Daoy (cell line): ENCODE measurements at places on chromosomes 12 and 14. TPM values are rescaled to one million over a fixed set of nuclear protein-coding genes. Genes with fewer than 3 reads are reported as not detected.
A peak's percentile ranks its signal among the peaks of the same experiment; 100 is the strongest.

- DNase-seq = no peak
Observed at GRCh38 chr12:70244409-70244808, 1.2 kb downstream of the CNOT2 start.

DNA sequence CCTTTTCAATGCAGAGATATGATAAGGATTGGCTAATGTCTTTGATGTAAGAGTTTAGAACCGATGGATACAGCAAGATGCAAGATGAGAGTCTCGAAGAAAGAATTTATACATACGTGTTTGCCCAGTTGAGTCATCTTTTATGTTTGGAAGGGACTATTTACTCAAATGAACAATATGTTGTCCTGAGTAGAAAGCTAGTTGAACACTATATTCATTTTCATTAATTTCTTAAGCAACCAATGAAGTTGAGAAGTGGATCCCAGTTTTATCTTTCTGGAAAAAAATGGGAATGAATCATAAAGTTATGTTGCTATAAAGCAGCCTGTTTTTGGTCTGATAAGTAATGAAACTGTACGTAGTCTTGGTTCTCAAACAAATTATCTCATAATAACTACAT lies 1431.7 kb upstream of the FLRT2 start:
- no peak for DNase-seq

DNA sequence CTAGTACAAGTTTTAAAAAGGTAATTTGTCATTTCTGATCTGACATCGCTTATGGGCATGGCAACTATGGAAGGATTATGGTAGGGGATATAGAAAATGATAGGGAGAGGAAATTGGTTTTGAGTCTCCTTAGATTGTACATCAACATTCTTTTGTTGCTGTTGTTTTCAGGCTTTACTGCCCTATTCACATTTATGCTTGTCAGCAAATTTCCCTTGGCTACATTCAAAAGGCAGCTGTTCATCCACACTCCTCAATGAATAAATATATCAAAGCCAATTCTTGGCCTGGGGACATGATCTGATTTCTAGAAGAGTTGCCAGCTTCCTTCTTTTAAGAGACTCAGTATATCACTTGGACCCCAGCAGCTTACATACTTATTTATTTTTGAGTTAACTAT lies 283.4 kb downstream of the CEP128 start:
- DNase-seq = no peak

DNA sequence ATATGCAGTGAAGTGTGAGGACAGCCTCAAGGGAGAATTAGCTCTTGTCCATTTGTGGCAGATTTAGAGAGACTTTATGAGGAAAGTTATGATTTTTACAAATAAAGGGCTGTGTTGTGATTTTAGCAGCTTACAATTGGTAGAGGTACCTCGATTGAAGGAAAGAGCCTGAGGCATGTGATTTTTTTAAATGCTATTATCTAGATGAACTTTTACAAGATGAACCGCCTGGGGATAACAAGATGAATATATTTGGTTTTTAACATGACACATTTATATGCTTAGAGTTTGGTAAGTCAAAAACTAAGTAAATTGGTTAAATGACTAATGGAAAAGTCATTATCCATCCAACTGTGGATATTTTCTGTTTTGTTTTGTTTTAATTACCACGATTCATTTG lies 52.6 kb downstream of the AEBP2 start:
- no peak for DNase-seq

DNA sequence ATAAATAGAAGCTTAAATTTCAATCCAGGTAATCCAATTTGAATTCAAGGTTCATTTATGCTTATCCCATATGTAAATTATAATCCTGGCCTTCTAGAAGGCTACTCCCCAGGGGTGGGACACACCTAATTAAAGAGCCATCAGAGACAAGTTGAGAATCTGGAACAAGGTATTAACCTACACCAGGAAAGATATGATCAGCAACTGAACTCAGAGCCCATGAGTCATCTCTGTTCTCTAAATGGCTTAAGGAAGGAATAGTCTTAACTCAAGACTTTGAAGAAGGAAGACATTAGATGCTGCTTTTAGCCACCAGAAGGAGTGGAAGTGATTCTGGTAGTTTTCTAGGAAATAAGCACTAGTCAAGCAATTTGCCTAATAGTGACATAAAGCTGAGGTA lies 88.0 kb downstream of the KIF21A start:
- DNase-seq = no peak

DNA sequence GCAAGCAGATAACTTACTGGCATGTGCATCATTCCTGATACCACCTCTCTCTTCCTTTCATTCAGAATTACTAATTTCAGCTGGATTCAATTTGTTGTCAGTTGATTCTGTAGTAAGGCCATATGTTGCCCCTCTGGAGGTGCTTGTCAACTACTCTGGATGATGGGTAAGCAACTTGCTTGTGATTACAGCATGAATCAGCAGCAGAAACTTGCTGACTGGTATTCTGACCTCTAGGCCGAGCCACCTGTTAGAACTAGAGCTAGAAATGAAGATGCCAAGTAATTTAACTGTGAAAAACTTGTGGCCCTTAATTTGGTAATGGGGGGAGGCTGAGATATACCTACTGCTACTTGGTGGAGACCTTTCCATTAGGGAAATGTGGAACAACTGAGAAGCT lies 5.1 kb downstream of the RNF10 start:
- no peak for DNase-seq

GRCh38 chr12:88790231-88790630 lies 210.0 kb upstream of the KITLG start:
- no peak for DNase-seq

DNA sequence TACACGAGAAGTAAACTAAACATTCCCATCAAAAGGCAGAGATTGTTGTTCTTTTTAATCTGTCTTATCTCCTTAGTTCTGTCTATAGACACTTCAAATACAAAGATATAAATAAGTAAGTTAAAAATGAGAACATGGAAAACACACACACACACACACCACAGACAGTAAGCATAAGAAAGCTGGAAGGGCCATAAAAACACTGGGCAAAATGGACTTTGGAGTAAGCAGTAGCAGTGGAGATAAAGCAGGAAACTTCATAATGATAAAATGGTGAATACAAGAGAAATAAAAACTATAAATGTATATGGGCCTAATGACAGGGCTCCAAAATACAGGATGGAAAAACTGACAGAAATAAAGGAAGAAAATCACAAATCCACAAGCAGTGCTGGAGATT lies 32.6 kb downstream of the KICS2 start:
- no peak for DNase-seq

DNA sequence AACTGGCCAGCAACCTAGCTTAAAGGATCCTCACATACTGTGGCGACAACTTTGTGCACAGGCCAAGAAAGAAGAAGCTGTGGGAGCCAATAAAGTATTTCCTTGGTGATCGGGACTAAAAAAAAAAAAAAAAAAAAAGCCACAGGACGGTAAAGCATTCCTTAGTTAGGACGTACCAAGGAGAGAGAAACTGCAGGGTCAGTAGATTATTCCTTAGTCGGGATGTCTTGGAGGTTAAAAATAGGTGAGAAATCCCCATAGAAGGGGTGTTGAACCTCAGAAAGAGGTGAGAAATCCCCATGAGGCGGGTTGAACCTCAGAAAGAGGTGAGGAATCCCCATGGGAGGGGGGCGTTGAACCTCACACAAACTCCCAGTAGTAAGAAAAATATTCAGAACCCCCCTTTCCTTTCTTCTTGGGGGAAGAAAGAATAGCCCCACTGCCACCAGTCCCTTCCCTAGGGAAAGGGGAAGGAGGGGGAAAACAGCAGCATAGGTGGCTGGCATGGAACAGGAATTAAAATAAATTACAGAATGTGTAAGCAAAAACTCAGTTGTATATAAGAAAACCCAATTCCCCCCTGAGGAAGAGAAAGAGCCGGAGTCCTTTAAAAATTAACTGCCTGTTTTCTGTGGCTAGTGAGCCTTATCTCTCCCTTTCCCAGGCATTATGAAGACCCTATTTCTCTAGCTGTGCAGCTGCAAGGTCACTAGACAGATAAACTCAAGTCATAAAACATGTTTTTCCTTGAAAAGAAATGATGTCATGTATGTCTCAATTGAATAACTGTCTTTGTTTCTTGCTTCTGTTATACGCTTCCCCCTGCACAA lies 26.8 kb downstream of the KLRK1 start:
- DNase-seq = no peak

DNA sequence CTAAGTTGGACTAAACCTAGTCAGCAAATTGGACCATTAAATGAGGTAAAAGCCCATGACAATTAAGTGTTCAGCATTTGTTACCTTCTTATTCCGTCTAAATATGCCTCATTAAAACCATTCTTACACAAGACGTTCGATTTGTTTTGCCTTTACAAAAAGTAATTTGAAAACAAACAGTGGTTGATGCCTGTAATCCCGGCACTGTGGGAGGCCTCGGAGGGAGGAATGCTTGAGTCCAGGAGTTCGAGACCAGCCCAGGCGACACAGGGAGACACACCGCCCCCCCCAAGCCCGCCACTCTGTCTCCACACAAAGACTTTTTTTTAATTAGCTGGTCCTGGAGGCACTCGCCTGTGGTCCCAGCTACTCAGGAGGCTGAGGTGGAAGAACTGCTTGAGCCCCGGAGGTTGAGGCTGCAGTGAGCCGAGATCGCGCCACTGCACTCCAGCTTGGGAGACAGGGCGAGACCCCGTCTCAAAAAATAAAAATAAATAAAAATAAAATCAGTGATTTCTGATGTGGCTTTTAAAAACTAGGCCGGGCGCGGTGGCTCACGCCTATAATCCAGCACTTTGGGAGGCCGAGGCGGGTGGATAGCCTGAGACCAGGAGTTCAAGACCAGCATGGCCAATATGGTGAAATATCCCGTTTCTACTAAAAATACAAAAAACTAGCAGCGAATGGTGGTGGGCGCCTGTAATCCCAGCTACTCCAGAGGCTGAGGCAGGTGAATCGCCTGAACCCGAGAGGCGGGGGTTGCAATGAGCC lies 856 bp upstream of the EIF4B start:
- peak; percentile 17 for DNase-seq

- DNase-seq = no peak
Observed at GRCh38 chr14:29953501-29953900, 25.9 kb upstream of the PRKD1 start.

PPM1H gene
- 9.7 and 9.8 TPM in 2 replicates for total RNA-seq

KLHL33 gene
- total RNA-seq = not detected in 2 replicates

KRT6C gene
- not detected in 2 replicates for total RNA-seq

ZC2HC1C gene
- 1.4 and 4.3 TPM in 2 replicates for total RNA-seq

NEMP1 gene
- 26.1 and 34.1 TPM in 2 replicates for total RNA-seq
